CD8-positive, alpha-beta memory T cell (primary cell): ENCODE measurements at places on chromosomes 4 and X.

DNA sequence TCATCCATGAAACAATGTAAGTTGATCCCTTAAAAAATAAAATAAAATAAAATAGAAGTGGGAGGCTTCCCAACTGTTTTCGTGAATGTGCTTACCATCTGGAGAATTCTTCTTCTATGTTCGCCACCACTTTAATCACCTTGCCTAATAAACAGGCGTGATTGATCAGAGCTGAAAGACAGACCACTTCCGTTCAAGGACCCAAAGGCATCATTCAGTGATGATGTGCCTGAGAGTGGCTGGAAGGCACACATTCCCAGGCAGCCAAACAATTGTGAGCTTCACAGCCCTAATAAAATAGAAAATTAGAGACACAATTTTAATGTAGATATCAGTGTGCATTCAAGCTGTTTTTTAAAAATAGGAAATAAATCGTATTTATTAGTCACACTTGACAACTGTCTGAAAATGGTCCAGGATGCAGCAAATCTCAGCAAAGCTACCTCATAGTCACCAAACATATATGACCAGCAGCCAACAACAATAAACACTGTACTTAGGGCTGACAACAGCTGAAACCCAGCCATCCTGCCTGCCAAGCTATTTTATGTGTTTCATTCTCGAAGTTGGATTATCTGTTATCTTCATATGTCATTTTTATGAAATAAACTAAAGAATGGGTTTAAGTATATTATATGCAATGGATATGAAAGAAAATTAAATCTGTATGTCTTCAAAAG, 163.2 kb upstream of the FAM9B start:
- no peaks in the 10 kb centered on the region for H3K36me3 ChIP-seq
- H3K4me3 ChIP-seq, result no peak overlapping the region
- no peak overlapping the region for H3K27ac ChIP-seq
- no peaks in the 10 kb centered on the region for H3K4me1 ChIP-seq
- no peaks in the 10 kb centered on the region for H3K27me3 ChIP-seq

DNA sequence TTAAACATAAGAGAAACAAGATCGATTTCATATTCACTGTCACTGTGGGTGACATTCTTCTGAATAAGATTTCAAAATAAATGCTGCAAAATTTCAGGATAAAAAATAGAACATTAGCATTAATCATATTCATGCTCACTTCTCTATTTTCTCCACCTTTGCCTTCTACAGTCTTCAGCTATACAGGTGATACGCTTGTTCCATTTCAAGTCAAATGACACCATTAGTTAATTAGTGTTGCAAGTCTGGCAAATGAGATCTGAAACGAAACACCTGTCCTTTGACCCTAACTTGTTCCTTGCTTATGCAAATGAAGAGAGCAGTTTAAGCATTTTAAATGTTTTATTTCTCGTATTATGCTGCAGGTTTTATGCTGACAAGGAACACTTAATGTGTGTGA, 667.5 kb upstream of the MAGEB2 start:
- H3K27ac ChIP-seq, result no peak overlapping the region
- H3K36me3 ChIP-seq, result no peaks in the 10 kb centered on the region
- no peak for DNase-seq
- no peak overlapping the region for H3K4me3 ChIP-seq

- no peaks in the 10 kb centered on the region for H3K27me3 ChIP-seq
- H3K27ac ChIP-seq, result no peak overlapping the region
- H3K36me3 ChIP-seq, result no peaks in the 10 kb centered on the region
- H3K4me3 ChIP-seq, result no peak overlapping the region
Measured at GRCh38 chr4:138981930-138982390, 33.6 kb upstream of the NOCT start.

DNA sequence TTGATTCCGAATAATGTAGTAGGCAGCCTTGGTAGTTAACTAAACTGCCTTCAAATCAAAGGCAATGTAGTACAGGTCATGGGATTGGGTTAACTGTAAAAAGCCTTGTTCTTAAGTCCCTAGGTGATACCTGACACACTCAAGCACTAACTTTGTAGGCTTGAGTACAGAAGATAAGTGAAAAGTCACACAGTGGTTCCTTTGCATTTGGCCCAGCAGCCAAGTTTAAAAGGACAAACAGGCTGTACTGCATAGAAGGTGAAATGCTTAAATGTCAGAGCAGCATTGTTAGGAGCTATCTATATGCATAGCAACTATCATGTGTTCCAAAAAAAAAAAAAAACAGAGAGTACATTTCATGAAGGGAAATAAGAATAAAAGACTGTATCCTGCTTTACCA, 178.4 kb downstream of the ATOH1 start:
- no peak overlapping the region for H3K4me3 ChIP-seq
- DNase-seq, result no peak
- H3K27me3 ChIP-seq, result no peaks in the 10 kb centered on the region
- no peaks in the 10 kb centered on the region for H3K4me1 ChIP-seq

GRCh38 chrX:134246282-134246681, 9.3 kb downstream of the CCDC160 start:
- H3K27ac ChIP-seq, result no peak overlapping the region
- no peak overlapping the region for H3K4me3 ChIP-seq
- no peaks in the 10 kb centered on the region for H3K4me1 ChIP-seq
- no peak for DNase-seq
- H3K27me3 ChIP-seq, result no peaks in the 10 kb centered on the region

- DNase-seq, result no peak
- H3K27ac ChIP-seq, result no peak overlapping the region
- H3K4me3 ChIP-seq, result no peak overlapping the region
Measured at GRCh38 chr4:100695039-100695654, 177.3 kb upstream of the EMCN start.

- H3K36me3 ChIP-seq, result no peaks in the 10 kb centered on the region
- H3K27ac ChIP-seq, result no peak overlapping the region
- no peak for DNase-seq
- H3K4me3 ChIP-seq, result no peak overlapping the region
- H3K27me3 ChIP-seq, result no peaks in the 10 kb centered on the region
- H3K4me1 ChIP-seq, result no peaks in the 10 kb centered on the region
Measured at GRCh38 chr4:140893939-140894338, 137.8 kb upstream of the TBC1D9 start.

DNA sequence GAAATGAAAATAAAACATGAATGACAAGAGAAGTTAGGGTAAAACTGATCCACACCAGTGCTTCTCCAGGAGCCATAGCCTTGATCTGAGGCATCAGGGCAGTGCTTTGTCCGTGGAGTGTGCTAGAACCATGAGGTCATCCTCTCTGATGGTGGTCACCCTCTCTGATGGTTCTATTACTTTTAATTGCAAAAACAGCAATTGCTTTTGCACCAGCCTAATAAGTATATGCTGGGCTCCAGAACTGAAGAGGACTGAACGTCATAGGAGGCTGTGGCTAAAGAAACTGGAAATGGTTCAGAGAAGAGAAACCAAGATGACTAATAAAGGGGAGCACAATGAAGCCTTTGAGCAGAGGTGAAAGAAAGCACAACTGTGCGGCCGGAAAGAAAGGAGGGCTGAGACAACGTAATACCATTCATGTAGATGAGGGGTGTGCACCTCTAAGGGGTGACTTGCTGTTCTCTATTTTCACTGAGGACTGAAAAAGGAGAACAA, 17.0 kb upstream of the TMEM154 start:
- H3K27ac ChIP-seq, result no peak overlapping the region
- H3K4me3 ChIP-seq, result no peak overlapping the region
- H3K4me1 ChIP-seq, result peaks cover 9% of the 10 kb centered on the region
- no peaks in the 10 kb centered on the region for H3K27me3 ChIP-seq
- DNase-seq, result peak; percentile 68
- no peaks in the 10 kb centered on the region for H3K36me3 ChIP-seq

GRCh38 chr4:165355900-165356300, 22.9 kb upstream of the CPE start:
- H3K27ac ChIP-seq, result no peak overlapping the region
- DNase-seq, result no peak
- no peaks in the 10 kb centered on the region for H3K4me1 ChIP-seq

- no peaks in the 10 kb centered on the region for H3K27me3 ChIP-seq
- H3K27ac ChIP-seq, result no peak overlapping the region
- H3K4me1 ChIP-seq, result no peaks in the 10 kb centered on the region
- H3K36me3 ChIP-seq, result no peaks in the 10 kb centered on the region
- H3K4me3 ChIP-seq, result no peak overlapping the region
Measured at GRCh38 chrX:21606002-21606401, 52.1 kb downstream of the KLHL34 start.

- no peak overlapping the region for H3K27ac ChIP-seq
- no peaks in the 10 kb centered on the region for H3K36me3 ChIP-seq
- no peak for DNase-seq
- no peaks in the 10 kb centered on the region for H3K27me3 ChIP-seq
- H3K4me1 ChIP-seq, result no peaks in the 10 kb centered on the region
- H3K4me3 ChIP-seq, result no peak overlapping the region
Measured at GRCh38 chr4:26839534-26839951, 21.1 kb upstream of the STIM2 start.

- H3K27me3 ChIP-seq, result no peaks in the 10 kb centered on the region
- H3K4me1 ChIP-seq, result peaks cover 23% of the 10 kb centered on the region
- H3K27ac ChIP-seq, result no peak overlapping the region
- DNase-seq, result no peak
Measured at GRCh38 chr4:101348995-101349800, 1.9 kb upstream of the PPP3CA start.

DNA sequence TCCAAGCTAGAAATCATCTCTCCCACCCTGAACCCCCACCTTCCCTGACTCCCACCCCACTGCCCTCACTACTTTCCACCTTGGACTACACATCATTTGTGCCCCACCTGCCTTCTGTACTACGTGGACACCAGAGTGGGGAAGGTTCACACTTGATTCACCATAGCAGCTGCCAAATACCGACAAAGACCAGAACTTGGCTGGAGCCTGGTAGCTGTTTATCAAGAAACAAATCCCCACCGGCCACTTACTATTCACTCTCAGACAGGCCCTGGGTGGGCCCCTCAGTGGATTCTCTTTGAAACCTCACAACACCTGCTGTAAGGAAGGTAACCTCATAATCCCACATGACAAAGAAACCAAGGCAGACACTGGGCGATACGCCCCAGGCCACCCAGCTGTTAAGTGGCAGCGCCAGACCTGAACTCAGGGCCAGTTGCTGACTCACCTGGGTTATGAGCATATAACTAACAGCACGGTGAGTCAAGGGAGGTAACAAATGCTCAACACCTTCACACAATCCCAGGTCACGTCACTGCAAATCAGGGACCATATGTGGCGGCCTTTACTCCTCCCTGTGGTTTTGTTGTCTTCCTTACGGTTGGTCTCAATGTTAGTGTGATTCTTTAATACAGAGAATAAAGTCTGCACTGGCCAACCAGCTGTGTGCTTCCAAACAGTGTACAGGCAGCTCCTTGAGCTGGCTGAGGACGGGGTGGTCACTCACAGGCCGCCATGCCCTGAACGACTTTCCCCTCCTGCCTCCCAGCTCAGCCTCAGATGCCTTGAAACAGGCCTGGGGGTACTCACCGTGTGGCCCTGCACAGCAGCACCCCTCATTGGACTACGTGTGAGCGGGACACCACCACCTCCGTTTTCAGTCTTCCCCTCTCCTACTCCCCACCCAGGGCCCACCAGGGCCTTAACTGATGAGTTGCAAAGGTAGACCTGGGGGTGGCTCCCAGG, 7.5 kb downstream of the WDR1 start:
- H3K4me3 ChIP-seq, result peak overlapping the region; percentile 11
- H3K4me1 ChIP-seq, result peaks cover 100% of the 10 kb centered on the region
- DNase-seq, result peak; percentile 44
- H3K27ac ChIP-seq, result peak overlapping the region; percentile 27
- peaks cover 55% of the 10 kb centered on the region for H3K36me3 ChIP-seq

GRCh38 chrX:9525511-9526248, 60.8 kb downstream of the TBL1X start:
- no peaks in the 10 kb centered on the region for H3K36me3 ChIP-seq
- peaks cover 7% of the 10 kb centered on the region for H3K4me1 ChIP-seq
- no peak overlapping the region for H3K4me3 ChIP-seq
- no peak overlapping the region for H3K27ac ChIP-seq

DNA sequence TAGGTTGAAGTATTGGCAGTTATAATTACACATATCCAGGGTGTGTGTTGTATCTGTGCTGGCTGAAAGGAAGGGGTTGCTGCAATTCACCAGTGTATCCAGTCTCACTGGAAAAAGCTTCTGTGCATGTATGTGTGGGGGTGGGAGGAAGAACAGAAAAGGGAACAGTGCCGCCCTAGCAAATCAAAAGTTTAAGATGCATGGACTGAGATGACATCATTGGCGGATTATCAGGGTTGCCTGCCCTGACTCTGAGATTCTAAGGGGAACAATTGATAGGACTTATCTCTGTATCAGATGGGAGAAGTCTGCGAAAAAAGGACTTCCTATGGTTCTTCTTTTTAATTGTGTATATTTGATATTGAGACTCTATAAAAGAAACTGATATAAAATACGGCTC, 3.5 kb downstream of the SLC25A43 start:
- H3K36me3 ChIP-seq, result no peaks in the 10 kb centered on the region
- no peak for DNase-seq
- no peaks in the 10 kb centered on the region for H3K27me3 ChIP-seq

DNA sequence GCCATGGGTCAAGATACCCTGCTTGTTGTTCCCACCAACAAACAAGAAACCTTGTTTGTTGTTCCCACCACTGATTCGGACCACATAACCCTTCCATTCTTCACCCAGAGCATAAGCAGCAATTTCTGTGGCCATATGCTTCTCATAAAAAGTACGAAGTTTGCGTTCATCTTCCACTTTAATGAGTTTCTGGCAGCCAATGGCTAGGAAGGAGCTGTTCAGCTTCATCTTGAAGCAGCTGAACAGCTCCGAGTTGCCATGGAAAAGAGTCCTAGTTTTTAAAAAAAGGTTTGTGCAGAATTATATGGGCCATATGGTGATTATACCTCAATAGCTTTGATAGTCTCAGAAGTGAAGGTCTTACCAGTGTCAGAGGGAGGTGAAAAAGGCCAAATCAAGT, 65.3 kb downstream of the ENOPH1 start:
- no peaks in the 10 kb centered on the region for H3K4me1 ChIP-seq
- no peaks in the 10 kb centered on the region for H3K36me3 ChIP-seq
- no peaks in the 10 kb centered on the region for H3K27me3 ChIP-seq

- no peaks in the 10 kb centered on the region for H3K36me3 ChIP-seq
- no peak for DNase-seq
- H3K27me3 ChIP-seq, result no peaks in the 10 kb centered on the region
Measured at GRCh38 chr4:306551-306961, 1.3 kb upstream of the ZNF732 start.

DNA sequence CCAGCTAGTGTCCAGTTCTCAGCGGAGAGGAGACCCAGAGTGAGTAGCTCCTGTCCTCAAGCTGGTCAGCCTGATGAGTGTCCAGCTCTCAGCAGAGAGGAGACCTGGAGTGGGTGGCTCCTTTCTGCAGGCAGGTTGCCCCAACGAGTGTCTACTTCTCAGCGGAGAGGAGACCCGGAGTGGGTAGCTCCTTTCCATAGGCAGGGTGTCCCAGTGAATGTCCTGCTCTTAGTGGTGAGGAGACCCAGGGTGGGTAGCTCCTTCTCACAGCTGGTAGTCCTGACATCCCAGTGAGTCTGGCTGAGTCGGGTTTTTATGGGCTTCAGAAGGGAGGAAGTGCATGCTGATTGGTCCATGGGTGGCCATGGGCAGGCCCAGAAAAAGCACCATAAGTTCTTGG, 55.7 kb upstream of the NUDT6 start:
- no peak overlapping the region for H3K27ac ChIP-seq
- no peaks in the 10 kb centered on the region for H3K4me1 ChIP-seq
- H3K27me3 ChIP-seq, result no peaks in the 10 kb centered on the region
- no peak for DNase-seq
